ENCODE measurements at places on chromosomes 3 and 15.

GRCh38 chr3:127729556-127730056 lies 56.9 kb downstream of the ABTB1 start:
- no peak for DNase-seq

DNA sequence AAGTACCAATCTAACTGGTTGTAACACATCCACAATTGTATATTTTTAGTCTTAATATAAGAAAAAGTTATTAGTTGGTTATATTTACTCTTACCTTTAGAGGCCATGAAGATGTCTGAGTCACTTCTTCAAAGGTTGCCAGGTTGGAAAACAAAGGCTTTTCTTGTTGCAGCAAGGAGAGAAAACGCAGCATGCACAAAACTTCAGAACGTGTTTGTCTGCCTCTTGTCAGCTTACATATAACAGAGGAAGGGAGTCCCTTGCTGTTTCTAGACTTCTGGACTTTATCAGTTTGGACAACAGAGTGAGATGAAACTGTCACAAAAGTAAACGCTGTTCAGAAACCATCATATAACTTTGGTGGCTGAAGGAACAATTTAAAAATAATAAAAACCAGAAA lies at the start of gene PLSCR5:
Gene PLSCR5 (minus strand): TSS at position 241 of the 400 bp plus-strand sequence. CDS start 134 bp downstream, at position 107.
- DNase-seq = no peak

DNA sequence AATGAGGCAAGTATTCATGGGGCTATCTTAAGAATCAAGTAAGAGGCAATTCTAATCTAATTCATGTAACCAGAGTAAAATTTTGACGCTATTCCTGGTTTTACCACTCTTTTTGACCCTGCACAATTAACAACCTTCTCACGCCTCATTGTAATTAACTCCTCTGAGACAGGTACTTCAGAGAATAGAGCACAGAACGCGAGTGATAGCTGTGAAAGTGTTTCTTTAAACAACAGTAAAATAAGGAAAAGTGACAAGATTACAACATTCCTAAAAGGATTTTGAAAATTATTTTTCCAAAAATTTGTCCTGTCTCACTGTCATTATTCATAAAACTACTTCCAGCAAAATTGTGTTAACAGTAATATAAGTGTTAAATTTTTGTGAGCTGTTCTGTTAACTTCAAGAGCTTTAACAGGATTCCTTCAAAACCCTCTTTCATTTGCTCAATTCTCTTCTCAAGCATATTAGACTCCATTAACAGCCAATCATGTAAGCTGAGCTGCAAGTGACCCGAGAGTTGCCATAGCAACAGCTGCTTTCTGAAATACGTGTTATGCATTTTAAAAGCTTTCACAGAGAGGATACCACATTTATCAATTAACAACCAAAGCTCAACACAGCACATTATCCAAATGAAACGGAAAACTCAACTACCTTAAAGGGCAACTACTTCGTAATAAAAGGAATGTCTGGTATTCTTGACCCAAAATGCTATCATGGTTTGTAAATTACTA lies 93.1 kb downstream of the STAG1 start:
- no peak for DNase-seq

DNA sequence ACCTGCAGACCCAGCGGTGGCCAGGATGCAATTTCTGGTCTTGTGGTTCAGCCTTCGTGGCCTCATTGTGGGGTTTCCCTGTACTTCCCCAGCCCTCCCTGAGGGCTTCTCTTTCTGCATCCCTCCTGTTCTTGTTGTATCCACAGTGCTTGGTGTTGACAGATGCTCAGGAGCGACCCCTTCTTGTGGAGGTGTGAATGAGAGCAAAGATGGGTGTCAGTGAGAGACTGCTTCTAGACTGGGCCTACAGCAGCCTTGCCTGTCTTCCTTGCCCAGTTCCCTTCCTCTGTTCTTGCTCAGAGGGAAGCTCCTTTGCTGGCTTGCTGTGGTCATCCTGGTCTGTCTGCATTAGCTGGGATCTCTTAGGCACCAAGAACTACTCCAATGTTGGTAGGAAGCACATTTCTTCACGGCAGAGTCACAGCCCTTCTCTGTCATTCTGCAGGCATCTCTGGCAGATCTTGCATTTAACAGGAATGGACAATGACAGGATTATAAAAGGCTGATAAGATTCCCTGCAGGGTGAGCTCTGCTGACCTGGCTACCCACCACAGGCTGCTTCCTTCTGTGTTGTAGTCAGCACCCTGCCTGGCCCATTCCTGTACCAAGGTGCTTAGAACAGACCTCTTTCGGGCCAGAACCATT lies 317.8 kb upstream of the C2CD4B start:
- DNase-seq = peak; percentile 27

GRCh38 chr15:66298803-66299251 lies 5.5 kb downstream of the DIS3L start:
- DNase-seq = no peak

DNA sequence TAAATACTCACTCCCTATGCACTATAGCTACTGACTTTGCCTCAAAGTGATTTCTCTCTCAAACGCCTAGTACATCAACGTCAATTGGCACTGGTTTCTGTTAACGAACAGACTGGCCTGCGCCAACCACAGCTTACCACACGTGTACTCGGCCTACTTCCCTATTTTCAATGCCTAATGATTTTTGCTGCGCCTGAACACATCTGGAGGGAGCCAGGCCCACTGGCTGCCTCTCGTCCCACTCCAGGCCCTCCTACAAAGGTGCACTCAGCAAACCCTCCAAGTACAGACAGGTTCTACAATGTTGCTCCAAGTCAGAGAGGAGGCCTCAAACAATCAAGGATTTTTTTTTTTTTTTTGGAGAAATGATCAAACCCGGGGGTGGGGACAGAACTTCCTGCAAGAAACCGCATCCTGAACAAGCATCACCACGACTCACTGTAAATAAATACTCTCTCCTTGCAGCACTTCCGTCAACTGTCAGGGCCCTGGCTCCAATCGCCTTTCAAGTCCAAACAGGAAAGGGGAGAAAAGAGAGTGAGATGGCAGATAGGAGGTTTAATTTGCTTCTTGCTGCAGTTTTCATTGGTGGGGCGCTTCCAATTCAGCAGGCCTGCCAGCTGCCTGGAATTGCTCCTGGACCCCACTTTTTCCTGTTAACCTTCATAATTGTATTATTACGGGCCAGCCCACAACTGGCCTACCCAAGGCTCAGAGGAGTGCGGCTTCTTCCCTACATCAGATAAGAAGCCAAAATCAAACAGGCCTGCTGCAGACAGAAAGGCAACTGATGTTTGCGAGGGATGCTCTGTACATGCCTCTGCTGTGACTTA lies 139.3 kb downstream of the FOXP1 start:
- DNase-seq = peak; percentile 83

DNA sequence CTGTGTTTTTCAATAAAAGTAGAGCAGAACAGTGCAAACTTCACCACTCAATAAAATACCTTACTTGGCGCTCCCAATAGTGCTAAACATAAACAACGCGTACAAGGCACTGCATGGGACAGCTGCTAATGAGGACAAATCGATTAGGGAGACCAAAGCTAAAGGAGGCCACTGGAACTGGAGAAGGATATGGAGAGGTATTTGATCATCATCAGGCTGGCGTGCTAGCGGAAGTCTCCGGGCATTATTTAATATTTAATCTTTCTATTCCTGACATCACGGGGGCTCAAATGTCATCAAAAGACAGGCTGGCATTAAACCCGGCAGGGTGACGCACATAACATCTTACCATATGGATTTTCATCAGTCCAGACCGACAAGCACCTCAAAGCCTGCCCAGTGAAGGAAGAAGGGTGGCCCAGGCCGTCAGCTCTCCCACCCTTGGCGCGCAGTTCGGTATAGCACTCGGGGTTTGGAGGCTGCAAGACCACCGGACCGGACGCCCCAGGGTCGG lies 604 bp downstream of the CCPG1 start:
- DNase-seq = no peak

GRCh38 chr3:172946061-172946460 lies 195.0 kb downstream of the SPATA16 start:
- DNase-seq = no peak

GRCh38 chr3:133561679-133562078 lies 11.8 kb upstream of the CDV3 start:
- DNase-seq = no peak

- no peak for DNase-seq
Measured at GRCh38 chr15:59166166-59166565, 40.5 kb upstream of the LDHAL6B start.

- DNase-seq = no peak
Measured at GRCh38 chr3:85475346-85475745, 516.6 kb downstream of the CADM2 start.

GRCh38 chr3:188174317-188175044 lies 20.5 kb downstream of the LPP start:
- no peak for DNase-seq

DNA sequence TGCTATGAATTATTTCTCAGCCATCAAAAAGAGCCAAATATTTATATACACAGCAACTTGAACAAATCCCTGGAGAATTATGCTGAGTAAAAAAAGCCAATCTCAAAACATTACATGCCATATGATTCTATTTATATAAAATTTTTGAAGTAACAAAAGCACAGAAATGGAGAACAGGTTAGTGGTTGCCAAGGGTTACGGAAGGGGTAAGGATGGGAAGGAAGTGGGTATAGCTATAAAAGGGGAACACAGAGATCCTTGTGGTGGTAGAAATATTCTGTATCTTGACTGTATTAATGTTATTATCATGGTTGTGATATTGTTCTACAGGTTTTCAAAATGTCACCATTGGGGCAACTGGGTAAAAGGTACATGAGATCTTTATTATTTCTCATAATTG lies 62.3 kb upstream of the ASB14 start:
- DNase-seq = no peak

DNA sequence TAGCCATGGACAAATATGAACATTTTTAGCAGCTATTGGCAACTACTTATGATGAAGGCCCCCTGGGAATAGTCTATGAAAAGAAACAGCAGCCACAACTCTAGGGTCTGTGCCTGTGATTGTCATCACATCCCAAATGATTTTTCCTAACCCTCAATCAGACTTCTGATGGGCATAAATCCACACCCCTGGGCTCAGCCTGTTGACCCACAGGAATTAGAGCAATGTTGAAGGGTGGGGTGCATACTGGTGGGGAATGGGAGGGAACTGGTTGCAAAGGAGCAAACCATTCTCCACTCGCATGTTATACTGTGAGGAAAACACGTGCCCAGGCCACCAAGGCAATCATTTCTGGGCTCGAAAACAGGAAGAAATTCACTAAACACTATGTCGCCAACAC lies 106.5 kb upstream of the CTNNB1 start:
- no peak for DNase-seq

GRCh38 chr15:84818261-84819131 lies 1.3 kb downstream of the ALPK3 start:
- no peak for DNase-seq

GRCh38 chr3:117618462-117618861 lies 908.9 kb downstream of the TUSC7 start:
- DNase-seq = no peak

DNA sequence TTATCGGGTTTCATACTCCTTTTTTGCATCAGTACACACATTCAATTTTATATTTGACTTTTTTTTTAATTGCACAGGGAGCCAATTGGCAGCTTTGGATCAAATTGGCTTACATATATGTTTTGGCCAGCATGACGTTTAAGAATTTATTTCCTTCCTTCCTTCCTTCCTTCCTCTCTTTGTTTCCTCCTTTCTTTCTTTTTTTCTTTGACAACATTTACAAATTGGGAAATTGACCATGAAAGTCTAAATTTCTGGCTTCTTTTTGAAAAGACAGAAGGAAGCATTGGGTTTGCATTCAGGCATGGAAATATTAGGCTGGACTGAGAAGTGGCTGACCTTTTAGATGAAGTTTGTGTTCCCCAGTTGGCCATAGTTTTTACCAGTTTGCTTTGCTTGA lies 103.4 kb upstream of the IGSF10 start:
- no peak for DNase-seq

DNA sequence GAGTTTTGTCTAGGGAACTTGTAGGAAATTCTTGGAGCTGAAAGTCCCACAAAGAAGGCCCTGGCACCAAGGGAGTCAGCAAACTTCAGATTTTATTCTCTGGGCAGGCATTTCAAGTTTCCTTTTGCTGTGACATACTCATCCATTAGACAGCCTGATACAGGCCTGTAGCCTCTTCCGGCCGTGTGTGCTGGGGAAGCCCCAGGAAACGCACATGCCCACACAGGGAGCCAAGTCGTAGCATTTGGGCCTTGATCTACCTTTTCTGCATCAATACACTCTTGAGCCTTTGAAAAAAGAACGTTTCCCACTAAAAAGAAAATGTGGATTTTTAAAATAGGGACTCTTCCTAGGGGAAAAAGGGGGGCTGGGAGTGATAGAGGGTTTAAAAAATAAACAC lies 15.0 kb downstream of the TIGIT start:
- peak; percentile 75 for DNase-seq

DNA sequence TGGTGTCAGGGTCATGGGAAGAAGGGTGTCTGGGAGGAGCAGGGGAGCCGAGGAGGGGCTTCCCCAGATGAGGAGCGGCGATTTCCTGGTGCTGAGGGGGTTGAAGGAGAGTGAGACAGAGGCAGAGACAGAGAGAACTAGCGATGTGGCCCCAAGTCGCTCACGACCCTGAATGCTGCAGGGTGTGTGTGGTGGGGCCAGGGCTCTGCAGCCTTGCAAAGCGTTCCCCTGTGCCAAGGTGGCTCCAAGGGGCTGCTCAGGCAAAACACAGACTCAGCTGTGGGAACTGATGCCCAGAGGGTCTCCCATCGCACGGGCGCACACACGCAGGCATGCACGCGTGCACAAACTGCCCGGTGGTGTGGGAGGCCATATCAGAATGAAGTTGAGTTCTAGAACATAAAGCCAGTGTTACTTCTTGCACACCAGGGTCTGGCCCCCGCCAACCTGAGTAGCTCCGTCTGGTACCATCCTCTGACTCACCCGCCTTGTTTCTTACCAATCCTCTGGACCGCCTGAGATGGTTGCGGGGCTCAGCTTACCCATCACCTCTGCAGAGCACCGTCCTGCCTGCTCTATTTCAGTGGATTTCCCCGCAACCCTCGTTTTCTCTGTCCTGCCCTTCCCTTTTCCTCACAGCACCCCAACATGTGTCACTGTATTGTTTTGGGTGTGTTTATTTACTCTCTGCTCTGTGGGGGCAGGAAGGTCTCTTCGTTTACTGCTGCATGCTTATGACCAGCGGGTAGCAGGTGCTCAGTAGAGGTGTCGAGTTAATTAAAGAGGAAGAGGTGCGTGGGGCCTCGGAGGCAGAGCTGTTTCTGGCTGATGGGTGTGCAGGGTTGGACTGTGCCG lies 4.5 kb downstream of the MELTF start:
- DNase-seq = no peak

GRCh38 chr3:80142714-80143113 lies 374.9 kb upstream of the ROBO1 start:
- no peak for DNase-seq

GRCh38 chr15:57323806-57324589 lies 52.3 kb upstream of the CGNL1 start:
- no peak for DNase-seq

DNA sequence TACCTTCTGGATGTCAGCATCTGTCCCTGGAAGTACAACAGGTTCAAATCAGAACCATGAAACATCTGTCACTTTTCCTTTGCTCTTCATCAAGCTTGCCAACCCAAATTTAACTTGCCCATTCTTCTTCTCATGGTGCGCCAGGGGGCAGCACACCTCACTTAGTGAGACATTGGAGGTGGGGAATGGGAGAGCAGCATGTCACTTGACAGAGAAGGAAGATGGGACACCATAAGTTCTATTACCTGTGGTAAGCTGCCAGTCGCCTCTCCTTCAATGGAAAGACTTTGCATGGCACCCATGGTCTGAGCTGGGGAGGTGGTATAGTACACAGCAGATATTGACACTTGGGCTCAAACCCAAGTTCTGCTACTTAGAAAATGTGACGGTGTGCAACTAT lies 2.9 kb downstream of the SCN5A start:
- DNase-seq = peak; percentile 14

- DNase-seq = no peak
Measured at GRCh38 chr15:89998141-89998661, 2.9 kb upstream of the ZNF710 start.

GRCh38 chr3:123488645-123489347 lies 39.9 kb upstream of the ADCY5 start:
- no peak for DNase-seq
